Psoas muscle (tissue), 8 donors: ENCODE measurements at places on chromosomes 5 and 9. TPM values are rescaled to one million over a fixed set of nuclear protein-coding genes. Genes with fewer than 3 reads are reported as not detected.

PFN3 gene
- total RNA-seq = not detected

IL4 gene
- not detected for total RNA-seq

CAPSL gene
- total RNA-seq = not detected

DNA sequence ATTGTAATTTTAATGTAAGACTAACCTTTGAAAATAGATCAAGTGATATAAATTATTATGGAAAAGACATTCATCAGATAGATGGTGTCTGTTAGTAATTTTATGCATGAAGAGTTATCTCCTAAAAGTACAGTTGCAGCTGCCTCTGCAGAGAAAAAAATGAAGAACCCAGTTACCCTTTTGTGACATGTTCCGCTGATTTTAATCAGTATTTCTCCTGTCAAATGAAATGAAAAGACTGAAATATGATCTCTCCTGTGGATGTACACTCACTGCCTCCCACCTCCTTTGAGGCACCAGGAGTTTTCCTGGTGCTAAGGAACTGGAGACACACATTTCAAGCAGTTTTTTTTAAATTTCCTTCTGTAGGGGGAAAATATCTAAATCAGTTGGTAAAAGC, 277.4 kb downstream of the KIF4B start:
- no peak for DNase-seq

GRCh38 chr5:163424836-163425235, 12.6 kb upstream of the CCNG1 start:
- DNase-seq = no peak
